Stimulated activated CD8-positive, alpha-beta memory T cell treated with anti-CD3 and anti-CD28 coated beads, Interleukin-7, amount 100 ng/mL, for 1 hour (primary cell): ENCODE measurements at places on chromosomes 5 and 9.

DNA sequence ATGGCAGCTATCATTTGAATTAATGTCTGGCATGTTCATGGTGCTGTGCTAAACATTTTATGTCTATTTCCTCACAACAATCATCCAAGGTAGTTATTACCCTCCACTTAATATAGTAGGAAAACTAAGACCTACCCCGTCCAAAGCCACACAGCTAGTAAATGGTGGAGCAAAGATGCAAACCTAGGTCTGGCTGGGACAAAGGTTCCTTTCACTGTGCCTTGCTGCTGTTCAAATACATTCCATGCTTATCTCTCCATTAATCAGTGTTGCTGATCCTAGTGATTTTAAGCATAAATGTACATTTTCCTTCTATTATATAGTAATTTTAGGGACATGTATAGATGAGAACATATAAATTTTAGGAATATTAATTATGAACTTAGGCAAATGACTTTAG is 38.7 kb downstream of the CCDC125 start:
- DNase-seq = no peak

DNA sequence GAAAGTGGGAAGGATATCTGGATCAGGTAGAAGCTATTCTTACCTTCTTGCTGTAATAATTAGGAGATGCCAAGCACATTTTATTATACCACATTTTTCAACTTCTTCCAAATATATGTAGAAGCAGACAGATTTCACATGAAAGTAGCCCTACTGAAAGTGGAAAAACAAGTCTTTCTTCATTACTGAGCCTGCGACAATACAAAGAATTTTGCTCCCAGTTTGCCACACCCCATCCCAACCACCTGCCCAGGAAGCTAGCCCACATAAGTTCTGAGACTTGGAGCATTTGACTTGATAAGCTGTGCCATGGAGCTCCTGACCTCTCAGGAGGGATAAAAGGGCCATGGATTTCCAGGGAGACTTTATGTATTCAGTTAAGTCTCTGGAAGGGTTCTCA is 249.1 kb upstream of the ADCY2 start:
- no peak for DNase-seq

DNA sequence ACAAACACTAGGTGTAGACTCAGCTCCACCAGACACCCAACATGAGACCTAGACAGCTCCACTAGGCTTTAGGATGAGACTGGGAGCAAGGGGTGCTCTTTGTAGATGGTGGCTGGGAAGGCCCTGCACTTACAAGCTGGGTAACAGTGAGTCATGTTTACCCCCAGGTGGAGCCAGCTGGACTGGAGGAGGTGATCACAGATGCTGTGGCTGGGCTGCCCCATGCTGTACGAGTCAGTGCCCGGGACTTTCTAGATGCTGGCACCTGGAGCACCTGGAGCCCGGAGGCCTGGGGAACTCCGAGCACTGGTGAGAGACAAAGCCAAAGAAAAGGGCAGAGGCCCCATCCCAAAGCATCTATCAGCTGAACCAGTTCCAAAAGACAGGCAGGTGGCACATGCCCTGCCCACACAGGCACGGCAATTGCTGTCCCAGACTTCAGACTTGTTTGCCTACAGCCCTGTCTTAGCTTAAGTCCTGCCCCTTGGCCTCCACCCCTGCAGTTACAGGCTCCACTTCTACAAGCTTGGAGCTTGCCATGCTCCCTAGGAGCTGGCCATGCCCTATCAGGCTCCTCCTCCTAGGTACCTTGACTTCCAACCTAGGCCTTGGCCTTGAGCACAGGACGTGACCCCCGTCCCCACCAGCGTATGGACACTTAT is 2.7 kb downstream of the CCL27 start:
- DNase-seq = no peak

DNA sequence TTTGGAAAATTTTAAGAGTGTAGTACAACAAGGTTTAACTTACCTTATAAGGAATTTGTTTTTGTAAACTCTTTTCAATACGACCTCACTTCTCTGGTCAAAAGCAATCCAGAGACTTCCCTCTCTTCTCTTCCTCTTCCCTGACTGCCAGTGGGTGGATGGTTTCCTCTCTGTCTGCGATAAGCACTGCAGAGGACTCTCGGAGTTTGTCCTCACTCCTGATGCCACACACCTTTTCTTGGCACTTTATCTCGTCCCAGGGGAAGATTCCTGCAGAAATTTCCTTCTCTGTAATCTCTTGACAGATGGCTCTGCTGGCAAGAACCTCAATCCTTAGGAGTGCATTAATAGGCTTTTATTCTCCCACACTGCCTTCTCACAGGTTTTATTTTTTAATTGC is 641.6 kb downstream of the NR2F1-AS1 start:
- DNase-seq = no peak

DNA sequence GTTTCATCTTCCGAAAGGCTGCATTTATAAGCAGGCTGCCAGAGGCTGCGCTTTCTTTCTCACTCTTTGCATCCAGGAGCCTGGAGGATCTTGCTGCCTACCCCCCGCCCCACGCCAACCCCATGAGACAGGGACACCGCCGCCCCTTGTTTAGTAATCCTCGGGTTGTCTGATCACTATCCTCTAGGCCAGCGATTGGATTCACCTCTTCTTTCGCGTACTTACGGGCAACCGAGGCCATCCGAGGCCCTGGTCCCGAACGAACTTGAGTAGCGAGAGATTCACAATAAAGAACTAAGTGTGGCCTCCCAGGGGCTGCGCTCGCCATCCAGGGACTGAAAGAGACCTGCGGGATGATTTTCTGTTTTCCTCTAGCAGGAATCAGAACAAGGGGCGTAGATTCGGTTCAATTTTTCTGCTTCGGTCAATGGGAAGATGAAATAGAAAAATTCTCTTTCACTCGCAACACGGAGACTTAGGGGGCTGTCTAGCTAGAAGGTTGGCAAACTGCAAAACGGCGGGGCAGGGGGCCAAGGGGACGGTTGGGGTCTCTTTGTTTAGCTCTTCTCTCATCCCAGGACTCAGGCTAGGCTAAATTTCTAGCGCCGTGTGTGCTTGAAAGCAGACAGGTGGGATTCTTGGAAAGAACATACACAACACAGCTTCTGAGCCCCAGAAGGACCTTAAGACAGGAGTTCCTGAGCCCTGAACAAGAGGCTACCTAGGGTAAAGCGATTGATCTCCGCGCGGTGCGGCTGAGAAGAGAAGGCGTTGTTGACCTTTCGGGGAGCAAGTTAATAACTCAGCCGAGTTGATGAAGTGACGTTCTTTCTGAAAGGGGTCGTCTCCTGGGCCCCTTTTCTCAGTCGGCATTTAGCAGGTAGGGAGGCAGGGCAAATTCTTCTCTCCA is 5.8 kb upstream of the ISL1 start:
- DNase-seq = no peak

- DNase-seq = no peak
Observed at GRCh38 chr9:19201899-19202891, 28.3 kb upstream of the DENND4C start.

GRCh38 chr9:125524583-125525355 is 182.2 kb downstream of the MAPKAP1 start:
- DNase-seq = no peak
